ENCODE measurements at places on chromosomes 5 and 9.

DNA sequence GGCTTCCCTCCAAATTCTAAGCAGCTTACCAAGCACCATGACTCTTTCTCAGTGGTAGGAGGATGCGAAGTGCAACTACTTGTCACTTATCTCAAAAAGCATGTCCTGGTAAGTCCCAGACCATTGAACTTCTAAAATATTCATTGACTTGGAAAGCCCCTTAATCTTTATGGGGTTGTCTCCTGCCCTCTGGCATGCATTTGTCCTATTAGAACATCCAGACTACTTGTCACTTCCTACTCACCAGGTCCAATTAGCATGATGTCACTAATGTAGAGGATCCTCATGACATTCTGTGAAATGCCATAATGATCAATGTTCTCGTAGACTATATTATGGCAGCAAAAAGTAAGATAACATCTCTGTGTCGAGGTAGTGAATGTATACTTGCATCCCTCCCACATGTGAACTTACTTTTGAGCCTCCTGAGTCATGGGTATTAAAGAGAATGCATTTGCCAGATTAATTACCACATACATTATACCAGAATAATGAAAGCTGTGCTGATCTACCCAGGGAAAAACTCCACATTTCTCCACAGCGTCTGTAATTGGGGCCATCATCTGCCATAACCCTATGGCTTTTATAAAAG lies 63.5 kb upstream of the RAD23B start:
- DNase-seq: no peak

DNA sequence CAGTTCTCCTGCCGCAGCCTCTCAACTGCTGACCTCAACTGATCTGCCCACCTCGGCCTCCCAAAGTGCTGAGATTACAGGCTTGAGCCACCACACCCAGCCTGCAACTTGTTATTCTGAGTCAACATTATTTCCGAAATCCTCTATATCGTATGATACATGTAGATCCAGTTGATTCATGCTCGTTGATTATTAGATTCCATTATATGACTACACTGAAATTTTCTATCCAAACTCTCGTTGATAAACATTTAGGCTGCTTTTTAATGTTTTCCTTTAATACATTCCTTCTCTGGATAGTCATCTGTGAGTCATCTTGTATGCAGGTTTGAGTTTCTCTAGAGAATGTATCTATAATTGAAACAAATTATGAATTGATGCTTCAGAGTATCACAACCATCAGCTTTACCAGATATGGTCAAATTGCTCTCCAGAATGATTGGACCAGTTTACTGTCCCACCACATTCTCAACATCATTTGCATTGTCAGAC lies 4.1 kb downstream of the CDK7 start:
- DNase-seq: no peak

DNA sequence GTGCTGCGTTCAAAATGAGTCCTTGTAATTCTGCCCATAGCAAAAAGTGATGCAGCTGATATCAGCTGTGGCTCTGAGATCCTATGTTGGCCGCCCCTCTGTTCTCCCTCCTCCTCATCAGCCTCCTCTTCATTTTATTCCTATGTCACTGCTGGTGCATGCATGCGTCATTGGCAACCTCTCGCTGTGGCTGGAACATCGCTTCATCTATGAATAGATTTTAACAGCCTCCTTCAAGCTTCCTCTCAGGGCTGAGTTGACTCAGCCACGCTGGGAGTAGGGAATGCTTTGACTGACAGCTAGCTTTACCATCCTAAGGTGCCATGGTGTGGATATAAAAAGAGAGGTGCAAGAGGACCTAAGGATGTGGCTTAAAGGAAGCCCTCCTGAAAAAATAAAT lies 303.5 kb downstream of the PLK2 start:
- DNase-seq: no peak

GRCh38 chr5:18745042-18745987 lies 1111.1 kb downstream of the TAF11L14 start:
- DNase-seq: no peak

DNA sequence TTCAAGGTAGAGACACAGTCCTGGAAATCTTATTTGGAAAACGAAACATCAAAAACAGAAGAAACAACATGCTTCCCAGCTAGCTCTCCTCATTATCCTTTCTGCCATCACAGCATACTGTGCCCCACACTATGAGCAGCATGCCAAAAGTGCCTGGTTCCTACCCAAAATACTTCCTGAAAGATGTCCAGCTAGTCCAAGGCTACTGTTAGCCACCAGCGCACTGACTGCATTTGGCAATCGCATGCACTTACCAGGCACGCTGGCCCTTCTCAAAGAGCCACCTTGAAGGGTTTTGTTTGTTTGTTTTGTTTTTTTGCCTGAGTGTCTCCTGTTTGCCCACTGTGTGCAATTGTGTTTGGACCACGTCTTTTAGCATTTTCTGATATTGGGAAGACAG lies 6.8 kb downstream of the HSPB3 start:
- DNase-seq: no peak

DNA sequence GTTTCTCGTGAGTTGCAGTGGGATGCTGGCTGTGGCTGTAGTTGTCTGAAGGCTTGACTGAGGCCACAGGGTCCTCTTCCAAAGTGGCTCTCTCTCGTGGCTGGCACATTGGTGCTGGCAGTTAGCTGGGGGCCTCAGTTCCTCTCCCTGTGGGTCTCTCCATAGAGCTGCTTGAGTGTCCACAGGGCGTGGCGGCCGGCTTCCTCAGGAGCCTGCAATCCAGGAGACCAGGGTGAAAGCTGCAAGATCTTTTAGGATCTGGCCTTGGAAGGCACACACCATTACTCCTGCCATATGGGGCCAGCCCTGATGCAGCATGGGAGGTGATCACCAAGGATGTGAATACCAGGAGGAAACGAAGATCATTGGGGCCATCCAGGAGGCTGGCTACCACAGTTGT lies 41.1 kb downstream of the ANKRD33B start:
- DNase-seq: no peak

DNA sequence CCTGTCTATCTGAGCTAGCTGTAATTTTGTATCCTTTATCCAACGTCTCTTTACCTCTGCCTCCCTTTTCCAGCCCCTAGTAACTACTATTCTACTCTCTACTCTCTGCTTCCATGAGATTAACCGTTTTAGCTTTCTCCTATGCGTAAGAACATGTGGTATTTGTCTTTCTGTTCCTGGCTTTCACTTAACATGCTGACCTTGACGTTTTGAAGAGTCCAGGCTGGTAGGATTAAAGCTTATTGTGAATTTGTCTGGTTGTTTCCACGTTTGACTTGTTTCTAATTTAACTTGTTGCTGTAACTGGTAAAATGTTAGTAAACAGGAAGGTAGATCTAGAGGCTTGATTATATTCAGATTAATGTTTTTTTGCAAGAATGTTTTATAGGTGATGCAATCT lies 385.3 kb downstream of the PSAT1 start:
- no peak for DNase-seq

DNA sequence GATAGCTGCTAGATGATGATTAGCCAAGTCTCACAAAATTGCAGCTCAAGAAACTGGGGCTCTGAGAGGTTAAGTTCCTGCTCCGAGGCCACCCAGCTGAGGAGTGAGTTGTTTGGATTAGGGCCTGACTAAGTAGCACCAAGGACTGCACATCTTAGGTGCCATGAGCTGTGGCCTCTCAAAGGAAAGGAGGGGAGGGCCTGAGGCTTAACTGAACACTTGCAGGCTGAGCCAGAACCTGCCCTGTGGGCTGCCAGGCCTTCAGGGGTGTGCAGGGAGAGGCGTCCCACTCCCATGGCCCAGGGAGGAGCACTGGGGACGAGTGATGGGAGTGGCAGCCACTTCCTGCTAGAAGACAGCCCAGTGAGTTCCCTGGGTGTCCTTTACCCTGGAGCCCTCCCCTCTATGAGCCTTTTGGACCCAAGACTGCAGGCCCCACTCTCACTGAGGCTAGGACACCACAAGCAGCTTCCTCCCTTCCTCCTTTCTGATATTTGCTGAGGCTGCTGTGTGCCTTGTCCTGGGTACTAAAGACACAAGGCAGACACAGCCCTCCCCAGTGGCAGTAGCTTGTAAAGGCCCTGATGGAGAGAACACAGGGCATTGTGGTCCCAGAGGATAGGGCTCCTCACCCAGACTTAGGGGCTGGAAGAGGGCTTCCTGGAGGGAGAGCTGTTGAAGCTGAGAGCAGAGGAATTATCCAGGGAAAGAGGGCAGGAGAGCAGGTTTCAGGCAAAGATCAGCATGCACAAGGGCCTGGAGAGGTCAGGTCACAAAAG lies 22.1 kb downstream of the LMX1B start:
- no peak for DNase-seq

DNA sequence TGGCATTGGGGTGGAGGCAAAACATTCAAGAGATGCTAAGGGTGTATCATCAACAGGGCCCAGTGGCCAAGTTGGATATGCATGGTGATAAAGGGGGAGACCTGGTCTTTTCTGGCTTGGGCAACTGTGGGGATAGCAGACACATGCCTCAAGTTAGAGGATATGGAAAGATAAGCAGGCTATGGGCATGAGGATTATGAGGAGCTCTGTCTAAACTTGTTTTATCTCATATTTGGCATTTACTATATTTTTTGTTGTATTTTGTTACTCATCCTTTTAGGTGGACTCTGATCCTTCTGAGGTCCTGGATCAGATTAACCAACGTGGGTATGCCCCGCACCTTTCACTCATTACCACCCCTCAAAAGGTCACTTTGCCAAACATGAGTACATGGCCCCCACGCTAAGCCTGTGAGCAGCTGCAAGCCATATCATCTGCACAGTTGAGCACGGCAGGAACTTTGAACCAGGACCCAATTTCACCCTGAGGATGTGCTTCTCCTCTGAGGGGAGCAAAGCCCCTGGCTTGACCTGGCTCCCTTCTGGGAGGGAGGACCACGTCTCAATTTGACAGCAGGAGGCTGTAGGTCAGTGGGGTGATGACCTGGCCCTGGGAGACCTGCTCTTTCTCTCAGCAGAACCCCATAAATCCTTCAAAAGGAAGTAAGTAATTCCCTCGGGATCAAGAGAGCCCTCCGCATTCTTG lies 71.1 kb upstream of the CD180 start:
- DNase-seq: no peak

- DNase-seq: no peak
Observed at GRCh38 chr9:2336055-2336454, 285.5 kb upstream of the VLDLR start.

- no peak for DNase-seq
Observed at GRCh38 chr5:68352166-68352565, 136.6 kb downstream of the PIK3R1 start.

GRCh38 chr9:121886759-121887485 lies 206.2 kb downstream of the TTLL11 start:
- DNase-seq: no peak

GRCh38 chr9:98838155-98838867 lies 30.8 kb downstream of the GALNT12 start:
- DNase-seq: no peak

DNA sequence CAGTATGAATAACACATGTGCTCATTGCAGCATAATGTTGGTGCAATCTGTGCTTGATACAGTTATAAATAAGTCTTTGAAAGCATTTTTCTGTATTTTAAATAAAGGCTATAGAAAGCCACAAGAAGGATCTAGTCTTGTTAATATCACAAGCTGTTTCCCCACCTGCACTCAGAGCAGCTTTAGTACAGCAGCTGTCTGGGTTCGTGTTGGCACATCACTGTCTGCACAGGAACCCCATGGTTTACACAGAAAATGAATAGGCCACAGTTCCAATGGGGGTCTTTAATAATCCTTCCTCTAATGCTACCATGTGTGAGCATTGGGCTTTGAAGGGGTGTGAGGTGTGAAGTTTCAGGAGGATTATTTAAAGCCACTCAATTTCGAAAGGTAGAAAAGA lies 2269.7 kb downstream of the MAT2B start:
- DNase-seq: no peak

DNA sequence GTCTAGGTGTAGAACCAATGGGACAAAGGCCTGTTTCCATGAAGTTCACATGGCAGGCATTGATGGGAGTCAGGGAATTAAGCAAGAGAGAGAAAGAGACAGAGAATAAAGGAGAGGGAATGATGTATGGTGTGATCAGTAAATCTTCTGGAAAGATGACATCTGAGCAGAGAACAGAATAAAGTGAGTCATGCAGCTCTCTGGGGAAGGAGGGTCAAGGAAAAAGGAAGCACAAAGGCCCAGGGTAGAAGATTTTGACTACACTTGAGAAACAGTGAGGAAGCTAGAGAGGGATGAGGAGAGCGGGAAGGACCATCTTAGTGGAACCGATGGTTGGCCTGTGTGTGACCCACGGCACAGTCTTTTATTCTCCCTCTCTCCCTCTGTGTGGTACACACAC lies 425.9 kb downstream of the SPOCK1 start:
- DNase-seq: no peak
